Fibroblast of mammary gland (primary cell): ENCODE measurements at places on chromosomes 2 and 18.

DNA sequence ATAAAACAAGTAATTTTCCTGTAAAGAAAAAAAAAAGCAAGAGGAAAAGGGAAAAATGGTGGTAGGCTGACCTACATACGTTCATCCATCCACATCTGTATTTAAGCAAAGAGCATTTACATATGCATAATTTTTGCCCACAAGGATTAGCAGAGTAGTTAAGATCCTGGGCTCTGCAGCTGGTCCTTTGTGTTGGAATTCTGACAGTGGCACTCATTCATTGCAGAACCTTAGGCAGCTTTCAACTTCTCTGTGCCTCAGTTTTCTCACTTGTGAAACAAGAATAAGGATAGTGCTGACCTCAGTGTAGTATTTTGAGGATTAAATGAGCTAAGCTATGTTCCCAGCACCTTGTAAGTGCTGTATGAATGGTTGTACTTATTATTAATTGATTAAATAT, 211.3 kb downstream of the ARL4C start:
- DNase-seq: no peak

DNA sequence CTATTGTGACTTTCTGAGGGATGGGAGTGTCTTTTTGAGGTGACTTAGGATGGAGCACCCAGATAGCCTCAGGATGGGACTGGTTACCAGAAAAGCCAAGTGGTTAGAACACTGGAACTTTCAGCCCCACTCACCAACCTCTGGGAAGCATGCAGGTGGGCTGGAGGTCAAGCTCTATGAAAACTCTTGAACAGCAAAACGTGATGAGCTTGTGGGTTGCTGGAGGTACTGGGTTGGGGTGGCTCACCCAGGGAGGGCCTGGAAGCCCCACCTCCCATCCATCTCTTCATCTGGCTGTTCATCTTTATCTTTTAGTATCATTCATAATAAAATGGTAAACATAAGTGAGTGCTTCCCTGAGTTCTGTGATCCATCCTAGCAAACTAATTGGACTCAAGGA, 216.4 kb downstream of the SPP2 start:
- DNase-seq: no peak

DNA sequence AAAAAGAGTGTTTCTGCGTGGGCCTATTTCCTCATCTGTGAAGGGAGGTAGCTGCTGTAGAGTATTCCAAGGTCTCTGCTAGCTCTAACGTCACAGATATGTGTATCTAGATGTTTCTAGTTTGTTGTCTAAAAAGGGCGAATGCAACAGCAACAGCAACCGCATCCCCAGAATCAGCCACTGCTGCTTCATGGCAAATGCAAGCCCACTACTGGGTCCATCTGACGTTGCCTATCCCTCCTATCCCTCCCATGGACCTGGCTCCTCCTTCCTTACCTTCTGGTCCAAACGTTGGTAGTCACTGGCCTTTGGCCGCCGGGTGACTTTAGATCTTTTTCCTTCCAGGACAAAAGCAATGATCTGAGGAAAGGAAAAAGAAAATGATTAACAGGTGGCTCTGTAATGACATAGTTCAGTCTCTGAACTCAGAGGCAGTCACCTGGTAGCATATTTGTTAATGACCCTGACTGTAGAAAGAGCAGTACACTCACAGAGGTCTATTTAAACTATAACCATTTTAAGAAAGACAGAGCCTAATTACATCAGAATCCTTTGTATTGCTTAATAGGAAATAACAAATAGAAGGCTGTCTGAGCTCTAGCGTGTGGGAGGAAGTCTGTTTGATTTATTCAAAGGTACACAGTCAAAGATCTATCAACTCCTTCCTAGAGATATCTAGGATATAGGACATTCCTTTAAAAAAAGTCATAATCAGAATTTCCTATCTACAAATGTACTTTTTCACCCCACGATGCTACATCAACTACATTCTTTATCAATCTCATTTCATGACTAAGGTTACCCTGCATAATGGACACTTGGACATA, 2.9 kb downstream of the TGOLN2 start:
- DNase-seq: peak; percentile 49

- DNase-seq: no peak
These were observed 192.3 kb upstream of the OSR1 start for GRCh38 chr2:19550750-19551149.

DNA sequence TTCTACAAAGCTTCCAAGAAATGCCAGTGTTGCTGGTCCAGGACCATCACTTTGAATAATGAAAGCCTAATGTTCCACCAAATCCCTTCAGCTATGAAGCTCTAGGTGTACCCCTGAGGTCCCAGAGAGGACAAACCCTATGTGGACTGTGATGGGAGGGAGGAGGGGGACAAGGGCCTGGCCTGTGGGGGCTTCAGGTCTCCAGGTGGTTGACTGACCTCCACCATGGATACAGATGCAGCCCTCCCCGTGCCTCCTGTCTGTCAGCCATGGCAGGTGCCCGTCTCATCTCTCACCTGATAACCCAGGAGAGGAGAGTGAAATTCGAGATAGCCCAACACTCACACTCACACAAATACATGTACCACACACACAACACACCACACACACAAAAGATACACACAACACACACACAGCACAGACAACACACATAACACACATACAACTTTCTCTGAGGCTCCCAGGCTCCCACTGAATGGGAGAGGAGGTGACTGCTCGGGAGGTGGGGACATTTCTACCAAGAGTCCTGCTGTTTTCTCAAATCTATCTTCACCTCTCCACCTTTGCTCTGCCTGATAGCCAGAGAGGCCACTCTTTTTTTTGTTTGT, 12.8 kb upstream of the RHOB start:
- no peak for DNase-seq

GRCh38 chr18:74533666-74534065, 634 bp upstream of the CNDP1 start:
- DNase-seq: no peak

DNA sequence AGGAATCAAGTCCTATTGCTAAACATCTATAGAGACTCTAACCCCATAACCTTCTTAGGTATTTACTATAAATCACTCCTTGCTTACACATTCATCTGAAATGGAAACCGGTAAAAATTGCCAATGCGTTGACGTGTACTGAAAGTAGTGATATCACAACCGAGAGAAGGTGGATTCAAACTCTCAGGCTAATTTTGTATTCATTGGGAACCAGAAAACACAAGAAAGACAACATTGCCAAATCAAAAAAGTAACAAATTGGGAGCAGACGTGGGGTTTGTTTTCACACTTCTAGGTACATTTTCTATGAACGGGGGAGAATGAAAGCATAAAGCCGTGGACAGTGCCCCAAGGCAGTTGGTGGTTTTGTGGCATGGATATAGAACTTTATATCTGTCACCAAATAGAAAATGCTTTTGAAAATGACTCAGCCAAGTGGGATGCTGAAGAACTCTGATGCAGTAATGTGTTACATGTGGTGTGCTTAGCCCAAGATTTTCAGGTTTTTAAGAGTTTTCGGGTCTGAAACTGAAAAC, 155.1 kb upstream of the RASGRP3 start:
- peak; percentile 88 for DNase-seq

DNA sequence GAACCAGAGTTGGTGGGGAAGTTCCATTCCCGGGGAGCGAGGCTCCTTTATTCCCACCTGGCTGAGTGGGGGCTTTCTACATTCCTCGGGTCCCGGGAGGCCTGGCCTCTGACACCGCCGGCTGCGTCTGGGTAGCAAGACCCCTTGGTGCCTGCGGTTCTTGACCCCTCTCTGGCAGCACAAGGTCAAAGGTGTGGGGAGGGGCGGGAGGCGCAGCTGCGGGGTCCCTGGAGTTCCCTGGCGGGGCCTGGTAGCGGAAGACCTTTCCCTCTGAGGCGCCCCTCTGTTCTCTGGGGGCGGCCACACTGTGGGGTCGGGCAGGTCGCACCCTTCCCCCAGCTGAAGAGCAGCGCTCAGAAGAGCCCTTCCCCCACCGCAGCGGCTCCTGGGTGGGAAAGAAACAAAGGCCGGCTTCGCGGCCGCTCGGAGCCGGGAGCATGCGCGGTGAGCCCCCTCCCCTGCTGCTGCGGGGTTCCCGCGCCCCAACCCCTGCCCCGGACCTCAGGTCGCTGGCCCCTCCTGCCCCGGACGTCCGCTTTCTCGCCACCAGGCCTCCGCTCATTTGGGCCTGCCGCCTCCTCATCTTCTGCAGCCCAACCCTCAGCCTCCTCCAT, 146.3 kb downstream of the ANKRD44 start:
- no peak for DNase-seq

GRCh38 chr18:68387246-68387645, 327.7 kb downstream of the TMX3 start:
- DNase-seq: peak; percentile 25

DNA sequence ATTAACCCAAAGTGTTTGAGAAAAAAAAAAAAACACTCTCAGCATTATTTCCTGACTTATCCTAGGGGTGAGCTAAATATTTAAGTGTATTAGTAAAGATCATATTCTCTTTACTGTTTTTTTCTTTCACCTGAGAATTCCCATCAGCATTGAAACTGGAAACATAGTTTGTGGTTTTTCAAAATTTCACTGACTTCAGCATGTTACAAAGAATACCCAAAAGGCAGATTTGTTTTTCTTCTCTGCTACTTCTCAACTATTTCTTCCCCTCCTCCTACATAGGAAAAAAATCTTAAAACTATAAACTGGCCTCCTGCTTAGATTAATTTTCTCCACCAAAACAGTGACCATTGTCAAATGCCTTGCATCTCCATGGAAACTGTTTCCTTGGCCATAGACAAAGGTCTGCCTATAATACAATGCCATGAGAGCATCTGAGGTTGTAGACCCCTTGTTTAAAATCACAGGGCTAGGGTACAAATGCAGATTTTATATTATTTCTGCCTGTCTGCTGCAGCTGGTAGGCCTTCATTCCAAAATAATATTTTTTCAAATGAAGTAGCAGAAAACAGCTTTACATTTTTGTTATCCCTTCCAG, 179.7 kb upstream of the GALNT5 start:
- DNase-seq: no peak

GRCh38 chr2:182593394-182593975, 122.6 kb upstream of the DNAJC10 start:
- peak; percentile 92 for DNase-seq

DNA sequence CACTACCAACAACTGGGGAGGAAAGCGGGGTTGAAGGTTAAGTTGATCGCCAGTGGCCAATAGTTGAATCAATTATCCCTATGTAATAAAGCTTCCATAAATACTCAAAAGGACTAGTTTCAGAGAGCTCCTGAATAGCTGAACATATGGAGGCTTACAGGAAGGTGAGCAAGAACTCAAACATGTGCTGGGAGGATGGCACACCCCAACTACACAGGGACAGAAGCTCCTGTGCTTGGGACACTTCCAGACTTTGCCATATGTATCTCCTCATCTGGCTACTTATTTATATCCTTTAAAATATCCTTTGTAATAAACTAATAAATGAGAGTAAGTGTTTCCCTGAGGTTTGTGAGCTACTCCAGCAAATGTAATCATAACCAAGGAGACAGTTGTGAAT, 115.7 kb downstream of the HNMT start:
- DNase-seq: no peak

DNA sequence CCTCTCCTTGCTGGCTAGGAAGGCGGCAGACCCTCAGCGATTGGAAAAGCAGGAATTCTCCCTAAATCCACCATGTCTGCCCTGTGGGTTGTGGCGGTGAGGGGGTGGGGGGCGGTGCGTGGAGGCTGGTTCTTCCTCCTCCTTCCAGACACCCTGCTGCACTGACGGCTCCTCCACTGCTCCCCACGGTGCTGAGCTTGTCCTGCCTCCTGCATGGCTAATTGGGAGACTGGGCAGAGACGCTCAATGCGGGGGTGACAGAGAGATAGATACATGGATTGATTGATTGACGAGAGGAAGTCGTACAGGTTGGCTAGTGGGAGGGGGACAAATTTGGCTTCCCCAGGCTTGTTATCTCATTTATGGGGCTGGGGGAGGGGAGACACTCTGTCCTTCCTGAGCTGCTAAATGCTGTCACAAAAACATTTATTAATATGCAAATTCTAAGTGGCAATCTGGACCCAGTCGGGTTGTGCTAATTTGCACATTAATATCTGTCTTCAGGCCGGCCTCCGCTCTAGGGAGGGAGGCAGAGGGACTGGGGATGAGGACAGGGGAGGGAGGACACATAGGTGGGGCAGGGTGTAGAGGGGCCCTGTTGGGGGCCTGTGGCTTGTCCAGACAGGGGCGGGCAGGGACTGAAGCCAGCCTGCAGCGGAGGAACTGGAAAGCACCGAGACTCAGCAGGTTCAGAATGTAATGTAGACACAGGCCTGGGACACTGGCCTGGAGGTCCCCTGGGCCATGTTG, 181.6 kb downstream of the CELF4 start:
- DNase-seq: no peak

GRCh38 chr2:67008155-67008554, 389.0 kb upstream of the ETAA1 start:
- DNase-seq: no peak

DNA sequence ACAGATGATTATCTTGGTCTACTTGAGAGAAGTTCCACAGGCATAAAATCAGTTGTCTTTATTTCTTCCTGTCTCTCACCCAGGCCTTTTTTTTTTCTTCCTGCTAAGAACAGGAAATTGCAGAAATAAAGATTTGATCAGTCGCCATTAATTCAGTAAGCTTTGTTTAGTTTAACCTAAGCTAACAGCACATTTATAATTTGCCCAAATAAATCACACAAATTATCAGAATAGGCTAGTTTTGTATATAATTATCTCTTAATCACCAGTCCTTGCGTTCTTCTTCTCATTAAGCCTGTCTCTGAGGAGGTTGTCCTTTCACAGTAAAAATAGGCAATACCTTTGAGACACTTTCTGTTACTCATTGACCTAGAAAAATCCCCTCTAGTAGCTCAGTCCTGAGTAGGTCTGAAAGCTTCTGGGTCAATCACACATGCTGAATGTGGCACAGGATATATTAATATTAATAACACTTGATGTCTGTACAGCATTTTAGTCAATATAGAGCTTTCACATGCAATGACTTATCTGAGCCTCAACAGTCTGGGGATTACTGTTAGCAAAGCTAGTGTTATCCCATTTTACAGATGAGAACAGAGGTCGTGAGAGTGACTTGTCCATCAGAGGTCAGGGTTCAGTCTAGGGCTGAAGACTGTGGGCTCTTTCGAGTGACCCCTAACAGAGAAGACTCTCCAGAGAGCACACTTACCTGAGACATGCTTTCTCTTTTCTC, 11.2 kb upstream of the STK17B start:
- DNase-seq: no peak

DNA sequence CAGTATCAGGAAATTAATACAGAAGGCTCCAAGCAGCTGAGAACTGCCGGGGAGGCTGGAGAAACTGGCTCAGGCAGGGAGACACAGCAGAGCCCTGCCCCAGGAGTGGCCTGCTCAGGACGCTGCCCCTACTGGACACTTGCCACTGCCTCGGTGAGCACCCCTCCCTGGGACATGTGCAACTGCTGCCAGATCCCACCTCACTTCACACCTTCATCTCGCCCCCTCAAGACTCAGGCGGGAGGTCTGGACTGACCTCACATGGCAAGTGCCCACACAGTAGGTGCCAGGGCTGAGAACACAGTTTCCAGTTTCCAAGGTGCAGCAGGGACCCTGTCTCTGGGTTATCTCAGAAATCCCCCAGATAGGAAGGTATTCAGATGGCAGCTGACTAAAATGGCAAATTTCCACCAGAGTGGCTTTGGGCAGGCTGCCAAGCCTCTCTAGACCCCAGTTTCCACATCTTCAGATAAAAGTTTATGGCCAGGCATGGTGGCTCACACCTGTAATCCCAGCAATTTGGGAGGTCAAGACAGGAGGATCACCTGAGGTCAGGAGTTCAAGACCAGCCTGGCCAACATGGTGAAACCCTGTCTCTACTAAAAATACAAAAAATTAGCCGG, 33.7 kb upstream of the LBH start:
- no peak for DNase-seq

- DNase-seq: peak; percentile 18
These were observed 128.2 kb upstream of the CXCR4 start for GRCh38 chr2:136246086-136246669.

GRCh38 chr18:37667836-37668235, 102.2 kb upstream of the CELF4 start:
- no peak for DNase-seq
